CD4-positive, alpha-beta T cell treated with Interleukin-21 for 1 hour (primary cell): ENCODE measurements at places on chromosomes 13 and 19.

- DNase-seq = no peak
Observed at GRCh38 chr13:80050252-80050651, 290.7 kb downstream of the SPRY2 start.

DNA sequence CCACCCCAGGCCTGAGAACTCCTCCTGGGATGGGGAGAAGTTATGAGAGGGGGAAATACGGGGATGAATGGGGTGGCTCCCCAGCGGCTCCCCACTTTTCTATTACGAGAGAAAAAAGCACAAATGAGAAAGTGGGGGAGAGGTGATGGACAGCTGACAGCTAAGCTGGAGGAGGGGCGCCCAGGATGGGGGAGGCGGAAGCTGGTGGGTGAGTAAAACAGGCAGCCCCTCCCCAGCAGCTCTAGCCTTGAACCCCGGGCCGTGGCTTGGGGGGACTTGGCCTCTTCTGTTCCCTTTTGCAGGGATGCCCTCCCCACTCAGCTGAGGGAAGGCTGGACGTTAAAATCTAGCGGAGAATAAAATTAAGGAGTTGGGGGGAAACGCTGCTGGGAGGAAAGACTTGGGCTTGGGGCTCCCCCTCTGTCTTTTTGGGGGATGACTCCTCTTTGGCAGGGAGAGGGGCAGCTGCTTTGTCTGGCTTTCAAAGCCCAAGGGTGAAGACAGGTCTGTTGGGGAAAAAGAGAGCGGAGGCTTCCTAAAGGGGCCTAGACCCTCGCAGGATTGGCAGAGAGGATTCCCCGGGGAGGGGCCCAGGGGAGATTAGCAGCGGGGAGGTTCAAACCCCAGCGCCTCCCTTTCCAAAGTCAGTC is 1.4 kb upstream of the SAMD1 start:
- no peak for DNase-seq

GRCh38 chr19:43605875-43606568 is 5.9 kb upstream of the SRRM5 start:
- no peak for DNase-seq

- no peak for DNase-seq
Observed at GRCh38 chr13:52995946-52996345, 32.7 kb upstream of the OLFM4 start.

- DNase-seq = peak; percentile 29
Observed at GRCh38 chr13:110616103-110617101, 1.1 kb downstream of the NAXD start.
